ENCODE measurements at places on chromosomes 12 and 14.

DNA sequence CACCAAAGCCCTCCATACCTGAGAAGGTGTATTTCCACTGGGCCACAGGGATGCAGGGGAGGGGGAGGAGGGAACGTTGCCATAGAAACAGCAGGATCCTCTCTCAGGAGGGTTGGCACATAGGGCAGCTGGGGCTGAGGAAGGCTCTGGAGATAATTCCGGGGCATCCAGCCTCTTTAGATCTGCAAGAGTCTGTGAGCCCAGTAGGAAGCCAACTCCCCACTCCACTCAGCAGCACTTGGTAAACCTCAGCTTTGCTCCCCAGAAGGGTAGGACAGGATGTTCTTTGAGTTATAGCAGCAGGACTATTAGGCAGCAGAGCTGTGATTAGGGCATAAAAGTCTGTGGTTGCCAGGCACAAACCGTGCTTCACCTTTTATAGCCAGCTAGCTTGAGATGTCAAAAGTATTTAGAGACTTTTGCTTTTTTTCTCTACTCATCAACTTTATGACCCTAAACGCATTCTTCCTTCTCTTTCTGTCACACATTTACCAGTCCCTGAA is 7.8 kb upstream of the PLEKHG3 start:
- no peak for DNase-seq

- no peak for DNase-seq
Measured at GRCh38 chr12:96590970-96591369, 101.6 kb downstream of the CFAP54 start.

GRCh38 chr14:104510216-104510615 is 69.3 kb upstream of the C14orf180 start:
- DNase-seq: no peak

DNA sequence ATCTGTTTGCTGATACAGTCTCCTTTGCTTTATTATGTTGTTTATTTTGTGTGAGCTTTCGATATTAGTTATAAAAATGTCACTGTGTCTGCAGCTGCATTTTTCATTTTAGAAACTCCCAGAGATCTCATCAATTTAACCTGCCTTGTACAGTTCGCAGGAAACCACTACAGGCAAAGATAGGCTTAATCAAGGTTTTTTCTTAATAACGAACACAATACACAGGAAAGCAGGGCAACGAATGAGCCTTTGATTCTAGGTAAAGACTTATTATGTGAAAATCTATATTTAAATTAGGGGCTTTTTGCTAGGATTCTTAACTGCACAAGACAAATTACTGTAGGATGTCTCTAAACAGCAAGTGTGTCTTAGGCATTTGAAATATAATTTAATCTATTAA is 191.9 kb downstream of the RGS6 start:
- DNase-seq: no peak

DNA sequence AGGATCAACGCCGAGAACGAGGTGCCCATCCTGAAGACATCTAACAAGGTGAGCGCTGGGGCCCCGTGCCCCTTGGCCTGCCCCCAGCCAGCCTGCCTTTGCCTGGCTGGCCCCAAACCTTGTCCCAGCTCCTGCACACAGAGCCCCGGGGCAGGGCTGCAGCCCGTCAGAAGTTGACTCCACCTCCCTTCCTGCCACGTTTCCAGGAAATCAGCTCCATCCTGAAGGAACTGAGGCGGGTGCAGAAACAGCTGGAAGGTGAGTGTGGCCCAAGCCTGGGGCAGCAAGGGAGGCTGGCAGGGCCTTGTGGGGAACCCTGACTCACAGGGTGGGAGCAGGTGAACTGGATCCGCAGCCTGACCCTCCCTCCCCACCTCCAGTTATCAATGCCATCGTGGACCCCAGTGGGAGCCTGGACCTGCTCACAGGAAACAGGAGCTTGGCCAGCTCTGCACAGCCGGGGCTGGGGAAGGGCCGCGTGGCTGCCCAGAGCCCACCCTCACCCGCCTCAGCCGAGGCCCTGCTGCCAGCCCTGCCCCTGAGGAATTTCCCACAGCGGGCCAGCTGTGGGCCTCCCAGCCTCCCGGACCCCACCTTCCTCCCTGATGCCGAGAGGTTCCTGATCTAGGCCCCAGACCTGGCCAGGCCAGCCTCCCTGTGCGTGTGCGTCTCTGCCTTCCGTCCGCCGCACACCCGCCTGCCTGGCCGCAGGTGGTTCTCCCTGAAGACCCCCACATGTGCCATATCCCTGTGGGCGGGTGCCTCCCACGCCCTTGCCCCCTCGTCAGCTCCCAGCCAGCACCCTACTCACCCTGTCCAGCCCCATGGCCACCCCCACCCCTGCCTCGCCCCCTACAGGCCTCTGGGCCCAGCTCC is 29.5 kb downstream of the CEP170B start:
- DNase-seq: no peak
